Urinary bladder (tissue), 4 donors: ENCODE measurements at places on chromosomes 3 and 15.
A peak's percentile ranks its signal among the peaks of the same experiment; 100 is the strongest.

DNA sequence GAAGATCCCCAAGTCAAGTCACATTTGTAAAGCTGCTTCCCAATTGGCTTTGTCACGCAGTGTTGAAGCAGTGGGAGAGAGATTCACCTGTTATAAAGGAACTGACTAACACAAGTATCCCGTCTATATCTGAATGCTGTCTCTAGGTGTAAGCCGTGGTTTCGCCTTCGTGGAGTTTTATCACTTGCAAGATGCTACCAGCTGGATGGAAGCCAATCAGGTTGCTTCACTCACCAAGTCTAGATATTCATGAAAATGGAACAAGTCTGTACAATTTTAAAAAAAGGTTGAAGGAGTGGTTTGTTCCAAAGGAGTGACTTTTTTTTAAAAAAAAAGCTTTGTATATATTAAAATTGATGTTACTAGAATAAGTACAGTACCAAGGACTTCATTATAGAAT is 11.7 kb downstream of the RBM5 start:
- DNase-seq: no peak

GRCh38 chr3:30167541-30168011 is 438.8 kb upstream of the TGFBR2 start:
- DNase-seq: no peak

DNA sequence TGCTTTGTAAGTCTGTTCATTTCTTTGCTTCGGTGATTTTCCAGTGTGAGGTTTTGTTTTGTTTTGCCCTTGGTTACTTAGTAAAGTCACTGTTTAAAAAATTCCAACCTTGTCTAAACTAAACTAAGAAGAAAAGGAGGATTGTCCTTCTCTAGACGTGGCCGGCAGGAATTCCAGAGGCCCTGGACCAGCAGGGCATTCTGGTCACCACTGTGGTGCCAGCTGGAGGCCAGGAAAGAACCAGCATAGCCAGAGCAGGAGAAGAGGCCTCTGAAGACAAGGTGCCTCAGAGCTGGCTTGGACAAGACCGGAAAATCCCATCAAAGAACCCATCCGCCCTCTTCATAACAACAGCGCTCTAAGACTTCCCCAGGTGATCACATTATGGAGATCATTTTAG is 8.2 kb downstream of the PLOD2 start:
- no peak for DNase-seq

DNA sequence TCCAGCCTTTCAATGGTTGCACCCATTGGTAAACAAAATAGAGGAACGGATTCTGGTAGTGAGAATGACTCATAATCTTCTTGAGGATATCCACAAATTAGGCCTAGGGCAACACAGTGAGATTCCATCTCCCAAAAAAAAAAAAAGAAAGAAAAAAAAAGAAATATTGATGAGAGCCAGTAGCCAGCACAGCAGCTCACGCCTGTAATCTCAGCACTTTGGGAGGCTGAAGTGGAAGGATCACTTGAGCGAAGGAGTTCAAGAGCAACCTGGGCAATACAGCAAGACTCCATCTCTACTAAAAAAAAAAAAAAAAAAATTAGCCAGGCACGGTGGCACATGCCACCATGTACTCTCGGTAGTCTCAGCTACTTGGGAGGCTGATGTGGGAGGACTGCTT is 51.9 kb downstream of the DENND4A start:
- DNase-seq: no peak

- no peak for DNase-seq
Measured at GRCh38 chr3:168876346-168877035, 780.8 kb upstream of the GOLIM4 start.

- DNase-seq: no peak
Measured at GRCh38 chr15:96924570-96924969, 594.1 kb downstream of the NR2F2 start.

GRCh38 chr3:49803465-49804140 is 542 bp downstream of the INKA1 start:
- DNase-seq: peak; percentile 52

DNA sequence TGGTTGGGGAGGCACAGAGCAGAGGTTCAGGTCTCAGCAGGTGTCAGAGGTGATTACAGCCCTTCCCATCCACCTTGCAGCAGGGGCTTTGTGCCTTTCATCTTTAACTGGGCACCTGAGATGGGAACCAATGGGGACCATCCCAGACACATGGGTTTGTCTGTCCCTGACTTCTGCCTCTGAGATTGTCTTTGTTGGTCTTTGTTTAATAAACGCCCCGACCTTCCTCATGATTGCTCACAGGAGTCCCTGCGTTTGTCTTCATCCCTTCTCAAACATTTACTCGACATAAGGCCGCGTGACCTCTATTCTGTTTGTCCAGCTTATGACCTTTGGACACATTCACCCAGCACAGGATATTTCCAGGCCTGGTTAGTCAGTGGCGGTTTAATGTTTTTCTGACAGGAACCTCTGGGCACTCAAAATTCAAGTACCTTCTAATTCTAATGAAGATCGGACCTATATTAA is 5.9 kb downstream of the ZSCAN2 start:
- no peak for DNase-seq

GRCh38 chr3:44104668-44105321 is 136.9 kb upstream of the TOPAZ1 start:
- no peak for DNase-seq

DNA sequence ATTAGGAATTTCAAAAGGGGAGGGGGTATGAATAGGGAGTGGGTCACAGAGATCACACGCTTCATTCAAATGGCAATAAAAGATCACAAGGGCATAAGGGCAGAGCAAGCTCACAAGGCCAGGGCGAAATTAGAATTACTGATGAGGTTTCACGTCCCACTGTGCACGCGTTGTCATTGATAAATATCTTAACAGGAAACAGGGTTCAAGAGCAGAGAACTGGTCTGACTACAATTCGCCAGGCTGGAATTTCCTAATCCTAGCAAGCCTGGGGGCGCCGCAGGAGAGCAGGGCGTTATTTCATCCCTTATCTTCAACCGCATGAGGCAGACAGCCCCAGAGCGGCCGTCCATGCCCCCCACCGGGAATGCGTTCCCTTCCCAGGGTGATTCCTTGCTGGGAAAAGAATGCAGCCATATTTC is 18.1 kb upstream of the SMCO1 start:
- DNase-seq: no peak

- DNase-seq: no peak
Measured at GRCh38 chr3:23356169-23356568, 153.0 kb downstream of the UBE2E2 start.

GRCh38 chr3:179558742-179559364 is 3.9 kb upstream of the ACTL6A start:
- peak; percentile 13 for DNase-seq

DNA sequence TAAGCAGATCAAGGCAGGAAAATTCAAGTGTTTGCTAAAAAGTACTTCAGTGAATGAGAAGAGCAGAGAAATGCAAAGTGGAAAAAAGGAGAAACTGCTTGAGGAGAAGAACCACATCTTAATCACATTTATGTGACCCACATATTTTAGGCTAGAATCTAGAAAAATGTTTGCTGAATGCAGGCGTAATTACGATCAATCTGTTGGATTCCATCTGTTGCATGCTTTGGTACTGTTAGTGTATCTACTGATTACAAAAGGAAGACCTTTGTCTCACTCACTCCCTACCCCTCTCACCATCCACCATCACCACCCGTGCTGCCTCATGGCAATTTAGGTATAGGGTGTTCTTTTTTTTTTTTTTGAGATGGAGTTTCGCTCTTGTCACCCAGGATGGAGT is 9.7 kb upstream of the TBL1XR1 start:
- DNase-seq: no peak

DNA sequence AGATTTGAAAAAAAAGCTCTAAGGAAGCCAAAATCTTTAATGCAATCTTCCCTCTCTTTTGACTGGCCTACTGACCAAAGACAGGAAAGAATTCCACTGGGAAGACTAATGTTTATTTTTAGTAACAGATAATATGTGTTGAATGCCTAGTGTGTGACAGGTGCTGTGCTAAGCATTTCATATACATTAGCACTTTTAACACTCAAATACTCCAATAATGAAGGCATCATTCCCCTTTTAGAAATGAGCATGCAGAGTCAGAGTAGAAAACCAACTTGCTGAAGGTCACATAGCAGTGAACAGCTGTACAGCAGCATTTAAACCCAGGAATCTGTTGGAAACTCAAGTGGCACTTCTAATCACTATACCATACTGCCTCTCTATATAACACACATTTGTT is 170.6 kb downstream of the MINAR1 start:
- no peak for DNase-seq

GRCh38 chr3:177419904-177420601 is 222.8 kb upstream of the TBL1XR1 start:
- DNase-seq: no peak

DNA sequence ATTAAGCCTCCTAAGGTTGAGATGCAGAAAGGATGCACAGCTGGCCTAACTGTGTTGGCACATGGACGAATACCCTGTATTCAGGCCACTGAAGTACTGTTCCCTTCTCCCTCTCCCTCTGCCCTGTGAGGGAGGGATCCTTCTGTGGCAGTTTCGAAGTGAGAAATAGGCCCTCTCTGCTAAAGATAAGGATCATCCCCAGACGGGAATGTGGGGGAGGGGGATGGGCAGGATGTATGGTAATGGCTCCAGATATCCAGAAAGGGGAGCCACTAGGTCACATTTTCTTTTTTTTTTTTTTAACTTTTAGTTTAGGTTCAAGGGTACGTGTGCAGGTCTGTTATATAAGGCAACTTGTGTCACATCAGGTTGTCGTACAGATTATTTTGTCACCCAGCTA is 463.1 kb downstream of the TBL1XR1 start:
- no peak for DNase-seq

DNA sequence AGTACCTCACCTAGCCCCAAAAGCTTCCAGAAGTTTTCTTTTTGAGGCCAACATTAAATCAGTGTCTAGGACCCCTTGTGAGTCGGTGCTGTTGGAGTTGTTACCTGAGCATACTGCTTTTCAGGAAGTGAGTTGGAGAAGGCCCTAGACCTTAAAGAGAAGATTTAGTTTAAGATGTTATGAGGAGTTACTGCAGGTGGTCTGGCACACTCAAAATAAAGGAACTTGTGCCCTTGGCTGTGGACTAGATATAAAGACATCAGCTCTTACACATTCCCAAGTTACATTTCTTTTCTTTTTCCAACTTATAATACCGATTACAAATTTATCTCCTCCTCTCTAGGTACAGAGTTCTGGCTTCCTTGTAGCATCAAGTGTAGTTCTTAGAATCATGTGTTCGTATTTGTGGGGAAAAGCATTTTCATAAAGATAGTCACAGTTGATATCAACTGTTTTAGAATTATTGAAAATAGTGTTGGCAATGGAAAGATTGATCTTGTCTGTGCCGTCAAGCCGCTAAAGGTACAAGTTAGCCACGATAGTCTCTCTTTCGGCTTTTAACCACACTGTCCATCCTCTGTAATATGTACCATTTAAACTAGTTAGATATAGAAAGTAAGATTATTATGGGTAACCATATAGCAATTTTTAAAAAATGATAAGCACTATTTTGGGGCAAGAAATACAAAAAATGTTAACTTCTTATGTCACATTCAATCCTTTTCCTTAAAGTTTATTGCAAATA is 8.6 kb downstream of the ZIC1 start:
- DNase-seq: no peak

DNA sequence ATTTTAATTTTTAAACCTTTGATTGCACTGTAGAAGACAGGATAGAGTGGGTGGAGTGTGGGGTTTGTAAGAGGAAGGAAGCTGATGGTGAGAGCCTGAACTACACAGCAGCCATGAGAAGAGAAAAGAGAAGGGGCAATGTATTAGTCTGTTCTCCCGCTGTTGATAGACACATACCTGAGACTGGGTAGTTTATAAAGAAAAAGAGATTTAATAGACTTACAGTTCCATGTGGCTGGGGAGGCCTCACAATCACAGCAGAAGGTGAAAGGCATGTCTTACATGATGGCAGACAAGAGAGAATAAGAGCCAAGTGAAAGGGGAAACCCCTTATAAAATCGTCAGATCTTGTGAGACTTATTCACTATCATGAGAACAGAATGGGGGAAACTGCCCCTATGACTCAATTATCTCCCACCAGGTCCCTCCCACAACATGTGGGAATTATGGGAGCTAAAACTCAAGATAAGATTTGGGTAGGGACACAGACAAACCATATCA is 37.3 kb downstream of the STARD5 start:
- no peak for DNase-seq

GRCh38 chr3:2517500-2518172 is 419.0 kb downstream of the CNTN4 start:
- DNase-seq: no peak

GRCh38 chr3:195548987-195549386 is 5.9 kb upstream of the PPP1R2 start:
- no peak for DNase-seq

DNA sequence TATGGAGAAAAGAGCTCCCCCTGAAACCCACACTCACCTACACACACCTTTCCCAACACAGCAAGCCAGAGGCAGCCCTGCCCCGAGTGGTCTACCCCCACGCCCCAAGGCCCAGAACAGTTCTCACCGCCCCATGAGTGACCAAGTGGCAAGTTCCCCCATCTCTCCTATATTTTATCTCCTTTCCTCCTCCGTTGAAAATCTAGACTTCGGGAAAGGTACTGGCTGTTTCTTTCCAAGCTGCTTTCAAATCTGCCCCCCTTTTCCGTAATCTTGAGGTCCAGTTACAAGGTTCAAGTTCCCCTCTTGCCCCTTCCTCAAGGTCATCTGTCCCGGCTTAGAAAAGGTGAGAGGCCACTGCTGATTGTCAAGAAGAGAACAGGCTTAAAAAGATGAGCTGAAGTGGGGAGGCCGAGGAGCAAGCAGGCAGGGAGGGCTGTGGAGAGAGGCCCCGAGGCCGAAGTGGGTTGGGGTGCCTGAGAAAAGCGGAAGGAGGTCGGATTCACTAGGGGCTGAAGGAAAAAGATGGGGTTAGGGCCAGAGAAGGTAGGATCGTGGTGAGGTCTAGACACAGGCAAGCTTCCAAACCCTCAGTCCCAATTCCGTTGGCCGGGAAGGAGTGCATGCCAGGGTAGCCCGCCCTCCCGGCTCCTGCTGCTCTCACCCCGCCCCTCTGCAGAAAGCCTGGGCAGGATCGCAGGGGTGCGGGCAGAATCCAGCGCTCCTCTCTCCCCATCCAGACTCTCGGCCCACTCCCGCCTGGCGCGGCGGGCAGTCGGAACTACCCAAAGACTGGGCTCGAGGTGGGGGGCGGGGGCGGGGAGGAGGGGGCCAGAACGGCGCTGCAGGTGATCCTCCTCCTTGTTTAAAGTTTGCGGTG is 1.7 kb downstream of the SEMA5B start:
- DNase-seq: no peak

DNA sequence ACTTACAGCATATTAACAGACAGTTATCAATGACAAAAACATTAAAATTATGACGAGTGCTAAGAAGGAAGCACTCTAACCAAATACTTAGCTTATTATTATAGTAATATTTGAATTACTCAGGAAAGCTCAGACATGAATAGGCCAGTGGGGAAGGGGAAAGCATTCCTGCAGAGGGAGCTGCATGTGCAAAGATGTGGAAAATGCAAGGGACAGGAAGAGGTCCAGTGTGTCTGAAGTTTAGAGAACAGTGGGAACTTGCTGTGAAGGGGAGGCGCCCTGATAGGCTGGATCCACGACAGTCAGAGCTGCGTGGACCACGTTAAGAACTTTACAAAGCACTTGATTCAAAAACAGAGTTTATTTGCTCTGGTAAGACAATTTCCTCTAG is 1.2 kb upstream of the SPICE1 start:
- no peak for DNase-seq

- DNase-seq: no peak
Measured at GRCh38 chr3:178445139-178445538, 91.1 kb upstream of the KCNMB2 start.

GRCh38 chr3:104245261-104245660 is 1121.4 kb upstream of the ALCAM start:
- DNase-seq: no peak
